ENCODE measurements at places on chromosomes 7 and 10. TPM values are rescaled to one million over a fixed set of nuclear protein-coding genes. Genes with fewer than 3 reads are reported as not detected.

CPA4 gene
- 41.2 TPM for polyA plus RNA-seq

CTAGE4 gene
- 4.3 TPM for polyA plus RNA-seq

LRIT1 gene
- not detected for polyA plus RNA-seq

NRCAM gene
- 0.35 TPM for polyA plus RNA-seq

SKIDA1 gene
- 0.19 TPM for polyA plus RNA-seq

PHF14 gene
- polyA plus RNA-seq, result 18.0 TPM
